Fibroblast of skin of right quadriceps (primary cell): ENCODE measurements at places on chromosomes 13 and 19.

DNA sequence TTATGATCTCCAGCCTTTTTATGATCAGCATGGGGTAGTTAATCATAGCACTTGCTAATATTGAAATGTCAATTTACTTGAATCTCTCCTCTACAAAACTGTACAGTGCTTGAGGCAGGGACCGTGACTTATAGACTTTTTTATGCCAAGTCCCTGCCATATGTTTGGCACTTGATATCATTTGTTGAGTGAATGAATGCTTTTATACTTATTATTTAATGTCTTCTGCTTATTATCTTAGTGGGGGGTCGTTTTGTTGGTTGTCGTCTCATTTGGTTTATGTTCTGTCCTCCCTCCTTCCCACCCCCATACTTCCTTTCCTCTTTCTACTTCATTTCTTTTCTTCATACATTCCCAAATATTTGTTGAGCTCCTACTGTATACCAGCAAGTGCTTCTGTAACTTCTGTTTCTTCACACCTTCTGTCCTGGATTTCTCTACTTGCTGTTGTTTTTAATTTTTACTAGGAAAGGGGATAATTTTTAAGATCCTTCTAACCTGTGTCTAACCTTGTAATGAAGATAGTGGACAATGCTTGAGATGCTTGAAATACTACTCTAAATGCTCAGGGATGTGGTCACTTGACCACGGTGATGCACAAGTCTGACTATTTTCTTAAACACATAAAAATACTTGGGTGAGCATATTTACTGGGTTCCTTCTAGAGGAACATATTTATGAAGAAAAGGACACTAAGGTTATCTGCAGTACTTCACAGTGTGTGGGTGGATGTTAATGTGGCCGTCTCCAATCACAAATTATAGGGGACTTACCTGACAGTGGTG, 223.8 kb downstream of the TDRD3 start:
- peak; percentile 1 for DNase-seq

DNA sequence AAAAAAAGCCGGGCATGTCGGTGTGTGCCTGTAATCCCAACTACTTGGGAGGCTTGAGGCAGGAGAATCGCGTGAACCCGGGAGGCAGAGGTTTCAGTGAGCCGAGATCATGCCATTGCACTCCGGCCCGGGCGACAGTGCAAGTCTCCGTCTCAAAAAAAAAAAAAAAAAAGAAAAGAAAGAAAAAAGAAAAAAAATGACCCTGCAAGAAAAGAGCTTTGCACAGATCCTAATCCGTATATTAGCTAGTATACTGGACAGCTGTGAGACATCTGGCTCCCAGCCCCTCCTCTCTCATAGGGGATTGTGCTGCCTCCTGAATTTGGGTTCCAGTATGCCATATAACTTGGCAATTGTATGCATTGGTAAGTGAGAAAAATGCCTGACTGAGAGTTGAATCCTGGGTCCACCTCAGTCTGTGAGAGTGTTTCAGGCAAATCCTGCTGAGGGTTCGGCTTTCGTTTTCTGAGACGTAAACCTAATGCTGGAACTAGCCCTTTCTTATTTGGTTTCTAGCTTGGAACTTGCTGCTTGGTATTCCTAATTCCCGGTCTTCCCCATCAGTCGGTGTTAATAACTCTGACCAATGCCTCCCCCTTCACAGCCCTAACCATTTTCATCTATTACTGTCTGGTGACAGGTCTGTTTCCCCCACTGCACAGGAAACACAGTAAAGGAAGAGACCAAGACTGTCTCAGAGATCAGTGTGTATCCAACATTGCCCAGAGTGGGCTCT, 1.3 kb upstream of the AKT2 start:
- DNase-seq, result no peak

DNA sequence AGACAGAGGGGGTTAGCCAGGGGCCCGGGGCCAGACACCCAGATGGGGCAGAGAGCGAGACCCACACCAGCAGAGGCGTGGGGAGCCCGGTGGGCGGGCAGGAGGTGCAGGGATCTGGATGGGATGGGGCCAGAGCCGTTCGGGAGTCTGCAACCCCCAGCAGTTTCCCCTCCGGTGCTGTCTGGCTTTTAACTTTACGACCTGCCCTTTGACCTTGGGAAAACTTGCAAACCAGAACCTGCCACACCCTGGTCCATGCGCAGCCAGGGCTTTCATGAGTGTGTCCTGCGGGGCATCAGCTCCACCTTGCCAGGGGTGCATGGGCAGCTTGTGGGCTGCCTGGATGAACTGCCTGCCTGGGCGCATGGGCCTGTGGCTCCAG, 9.8 kb downstream of the JOSD2 start:
- no peak for DNase-seq

DNA sequence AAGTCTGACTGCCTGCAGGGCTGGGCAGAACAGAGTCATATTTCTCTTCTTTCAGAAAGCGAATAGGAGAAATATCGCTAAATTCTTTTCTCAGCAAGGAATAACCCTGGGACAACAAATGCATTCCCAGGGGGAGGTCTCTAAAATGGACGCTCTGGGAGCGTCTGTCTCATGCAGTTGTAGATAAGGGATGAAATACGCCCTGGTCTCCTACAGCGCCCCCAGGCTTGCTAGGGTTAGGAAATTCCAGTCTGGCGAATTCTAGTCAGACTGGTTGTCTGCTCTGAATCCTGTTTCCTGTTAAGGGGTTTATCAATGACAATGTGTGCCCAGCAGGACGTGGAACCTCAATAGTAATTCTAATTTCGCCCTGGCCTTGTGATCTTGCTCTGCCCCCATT, 1214.1 kb downstream of the DIAPH3 start:
- no peak for DNase-seq

- no peak for DNase-seq
Measured at GRCh38 chr19:35287713-35288112, 4.2 kb upstream of the MAG start.

- no peak for DNase-seq
Measured at GRCh38 chr19:35232912-35233311, 4.4 kb upstream of the FAM187B start.

- no peak for DNase-seq
Measured at GRCh38 chr19:17797424-17798201, 2.7 kb downstream of the B3GNT3 start.

DNA sequence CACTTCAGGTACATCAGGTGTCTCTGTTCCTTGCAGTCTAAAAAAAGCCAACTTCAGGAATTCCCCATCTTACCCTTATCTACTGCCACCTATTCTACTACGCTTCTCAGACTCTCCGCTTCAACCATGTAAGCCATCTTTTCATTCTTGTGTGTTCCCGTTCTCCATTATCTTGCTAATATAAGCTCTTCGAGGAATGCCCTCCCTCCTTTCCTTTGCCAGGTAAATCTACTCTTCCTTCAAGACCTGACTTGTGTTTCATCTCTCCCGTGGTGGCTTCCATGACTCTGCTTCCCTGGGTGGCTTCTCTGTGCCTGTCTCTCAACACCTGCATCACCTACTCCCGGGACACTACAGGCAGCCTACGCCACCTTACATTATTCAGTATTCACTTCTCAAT, 42.3 kb upstream of the MEDAG start:
- no peak for DNase-seq

- DNase-seq, result no peak
Measured at GRCh38 chr13:114196629-114197028, 17.6 kb downstream of the CFAP97D2 start.
